Putamen (tissue), 1 donor: ENCODE measurements at places on chromosomes 1 and 21.

- DNase-seq: no peak
These were observed 7.3 kb downstream of the GSTM5 start for GRCh38 chr1:109719337-109719837.

DNA sequence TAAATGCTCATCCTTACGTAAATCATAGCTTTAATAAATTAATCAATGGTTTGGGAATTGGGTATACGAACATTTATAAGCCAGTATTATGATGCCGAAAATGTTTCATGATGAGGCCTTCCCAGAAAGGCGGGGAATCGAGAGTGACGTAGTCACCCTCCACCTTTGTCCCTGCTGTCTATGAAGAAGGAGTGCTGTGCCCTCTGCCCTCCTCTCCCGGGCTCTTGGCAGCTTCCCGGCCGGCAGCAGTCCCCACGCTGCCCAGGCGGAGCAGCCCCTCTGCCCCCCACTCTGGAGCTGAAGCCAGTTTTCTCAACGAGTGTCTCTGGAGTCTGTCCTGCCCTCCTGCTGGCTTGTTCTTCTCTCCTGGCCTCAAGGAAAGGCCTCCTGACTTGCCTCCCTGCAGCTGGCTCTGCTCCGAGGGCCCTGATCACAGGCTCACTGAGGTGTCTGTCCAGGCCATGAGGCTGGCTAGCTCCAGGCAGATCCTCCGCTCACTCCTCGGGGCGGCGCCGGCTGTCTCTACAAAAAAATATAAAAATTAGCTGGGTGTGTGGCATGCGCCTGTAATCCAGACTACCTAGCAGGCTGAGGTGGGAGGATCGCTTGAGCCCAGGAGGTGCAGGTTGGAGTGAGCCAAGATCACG lies 150.7 kb upstream of the COL6A1 start:
- DNase-seq: no peak

DNA sequence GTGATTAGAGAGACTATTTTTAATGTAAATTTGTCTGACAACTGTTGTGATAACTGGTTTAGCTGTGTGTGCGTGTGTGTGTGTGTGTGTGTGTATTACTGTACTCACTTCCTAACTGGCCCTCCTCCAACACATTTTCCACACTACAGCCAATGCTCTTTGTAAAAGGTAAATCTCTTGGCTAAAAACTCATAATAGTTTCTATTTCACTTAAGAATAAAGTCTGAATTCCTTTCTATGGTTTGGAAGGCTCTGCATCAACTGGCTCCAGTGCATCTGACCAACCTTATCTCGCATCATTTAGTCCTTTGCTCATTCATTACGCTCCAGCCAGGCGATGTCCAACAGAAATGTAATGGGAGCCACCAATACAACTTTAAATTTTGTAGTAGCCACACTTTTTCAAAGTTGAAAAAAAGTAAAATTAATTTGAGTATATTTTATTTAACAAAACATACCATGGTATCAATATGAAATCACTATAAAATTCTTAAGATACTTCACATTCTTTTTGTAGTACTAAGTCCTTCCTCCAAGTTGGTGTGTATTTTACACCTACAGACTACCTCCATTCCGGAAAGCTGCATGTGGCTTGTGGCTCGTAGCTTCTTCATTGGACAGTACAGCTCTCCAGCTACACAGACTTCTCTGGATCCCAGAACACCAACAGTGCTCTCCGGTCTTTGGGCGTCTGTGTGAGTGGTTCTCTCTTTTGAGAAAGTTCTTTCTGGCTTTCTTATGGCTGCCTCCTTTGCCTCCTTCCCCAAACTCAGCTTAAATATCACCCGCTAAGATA lies 68.9 kb downstream of the NRIP1 start:
- no peak for DNase-seq

DNA sequence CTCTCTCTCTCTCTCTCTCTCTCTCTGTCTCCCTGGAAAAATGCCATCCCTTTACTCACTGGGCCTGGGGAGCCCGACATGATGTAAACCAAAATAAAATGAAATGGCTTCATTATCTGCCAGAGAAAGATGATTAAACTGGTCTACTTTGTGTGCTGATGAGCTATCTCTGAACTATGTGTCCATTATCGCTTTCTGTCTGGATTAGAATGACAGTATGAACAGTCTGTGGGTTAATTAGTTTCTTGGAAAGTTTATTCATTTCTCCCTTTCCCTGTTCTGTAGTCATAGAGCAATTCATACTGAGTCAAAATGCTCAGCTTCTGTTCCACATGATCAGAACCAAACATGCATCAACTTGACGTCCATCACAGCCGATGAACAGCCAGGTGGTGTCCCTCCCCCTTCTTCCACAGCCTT lies 72.4 kb upstream of the KCND3 start:
- no peak for DNase-seq

DNA sequence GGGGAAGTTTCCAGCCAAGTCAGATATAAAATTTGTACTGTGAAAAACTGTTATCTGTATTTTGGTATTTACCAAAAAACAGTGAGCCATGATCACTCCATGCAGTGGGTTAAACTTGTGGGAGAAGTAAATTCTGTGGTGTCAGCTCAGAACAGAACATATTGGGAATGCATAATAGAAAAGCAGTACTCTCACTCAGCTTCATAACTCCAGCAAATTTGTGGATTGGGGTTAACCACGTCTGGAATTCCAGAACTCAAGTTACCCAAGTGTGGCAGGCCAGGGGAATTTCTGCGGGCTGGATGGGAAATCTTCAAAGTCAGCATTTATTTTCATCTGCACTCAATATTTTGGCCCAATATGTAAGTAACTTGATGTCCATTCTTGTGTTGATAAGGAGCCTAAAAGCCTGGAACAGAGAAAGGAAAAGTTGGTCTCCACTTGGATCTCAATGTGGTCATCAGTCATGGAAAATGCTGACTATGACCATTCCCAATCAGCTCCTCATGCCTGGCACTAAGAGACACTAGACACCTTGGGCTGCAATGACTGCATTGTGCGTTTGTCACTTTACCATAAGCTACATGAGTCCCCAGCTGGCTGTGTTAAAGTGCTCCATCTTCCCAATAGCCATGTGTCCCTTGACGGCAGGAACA lies 39.1 kb upstream of the ENAH start:
- no peak for DNase-seq

- DNase-seq: no peak
These were observed 691.3 kb upstream of the CXADR start for GRCh38 chr21:16821588-16821987.

GRCh38 chr1:38326856-38327255 lies 280.3 kb upstream of the POU3F1 start:
- no peak for DNase-seq

DNA sequence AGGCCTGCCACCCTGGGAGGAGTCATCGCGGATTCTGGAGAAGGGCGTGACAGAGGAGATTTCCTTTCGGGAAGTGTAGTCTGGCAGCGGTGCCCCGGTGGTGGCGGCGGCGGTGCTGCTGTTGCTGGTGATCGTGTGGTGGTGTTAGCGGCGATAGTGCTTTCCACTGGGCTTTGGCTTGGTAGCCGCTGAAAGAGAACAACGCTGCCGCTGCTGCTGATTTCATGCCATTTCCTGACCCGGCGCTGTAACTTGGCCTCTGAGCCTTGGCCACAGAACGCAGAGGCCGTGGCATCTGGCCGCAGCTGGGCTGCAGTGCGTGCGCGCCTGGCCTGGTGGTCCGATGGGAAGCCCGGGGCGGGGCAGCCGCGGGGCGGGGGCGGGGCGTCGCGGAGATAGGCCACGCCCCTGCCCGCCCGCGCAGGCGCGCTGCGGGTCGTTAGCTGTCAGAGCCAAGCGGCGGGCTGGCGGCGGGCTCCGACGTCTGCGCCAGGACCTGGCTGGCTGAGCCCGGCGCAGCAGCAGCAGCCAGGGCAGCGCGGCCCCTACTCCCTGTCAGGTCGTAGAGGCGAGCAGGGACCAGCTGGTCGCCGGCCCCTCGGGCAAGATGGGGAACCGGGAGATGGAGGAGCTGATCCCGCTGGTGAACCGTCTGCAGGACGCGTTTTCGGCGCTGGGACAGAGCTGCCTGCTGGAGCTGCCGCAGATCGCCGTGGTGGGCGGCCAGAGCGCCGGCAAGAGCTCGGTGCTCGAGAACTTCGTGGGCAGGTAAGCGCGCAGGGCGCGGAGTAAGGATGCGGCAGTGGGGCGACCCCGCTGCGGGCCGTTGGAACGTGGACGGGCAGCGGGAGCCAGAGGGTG lies at the start of gene DNM3:
TSS of gene DNM3 (plus strand) at position 449 of the 861 bp plus-strand sequence. CDS start at position 608, 159 bp downstream.
- DNase-seq: peak; percentile 93

DNA sequence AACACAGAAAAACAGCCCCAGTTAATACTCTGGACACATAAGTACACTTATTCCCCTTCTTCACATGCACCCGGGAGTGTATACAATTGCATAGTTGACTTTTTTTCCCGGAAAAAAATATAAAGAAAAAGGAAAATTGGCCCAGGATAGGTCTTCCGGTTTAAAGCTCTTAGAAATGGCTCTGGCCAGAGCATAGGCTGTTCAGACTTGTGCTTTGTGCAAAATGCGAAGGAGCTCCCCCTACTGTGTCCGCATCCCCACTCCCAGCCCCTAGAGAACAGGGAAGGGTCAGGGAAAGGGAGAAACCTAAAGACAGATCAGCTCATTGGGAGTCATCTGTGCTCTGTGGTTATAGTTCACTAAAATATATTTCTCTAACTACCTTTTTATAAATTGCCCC lies 5.5 kb upstream of the MTMR11 start:
- DNase-seq: no peak

DNA sequence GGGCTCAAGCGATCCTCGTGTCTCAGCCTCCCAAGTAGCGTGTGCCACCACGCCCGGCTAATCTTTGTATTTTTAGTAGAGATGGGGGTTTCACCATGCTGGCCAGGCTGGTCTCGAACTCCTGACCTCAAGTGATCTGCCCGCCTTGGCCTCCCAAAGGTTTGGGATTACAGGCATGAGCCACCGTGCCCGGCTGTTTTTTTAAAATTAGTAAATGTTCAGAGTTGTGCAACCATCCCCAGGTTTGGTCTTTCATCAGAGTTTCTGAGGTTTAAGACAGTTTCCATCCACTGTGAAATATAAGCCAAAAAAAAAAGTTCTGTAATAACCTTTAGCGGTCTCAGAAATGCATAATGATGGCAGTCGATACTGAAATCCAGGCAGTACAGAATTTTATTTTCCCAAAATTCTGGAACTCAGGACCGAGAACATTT lies 550 bp upstream of the SYT11 start:
- DNase-seq: no peak

DNA sequence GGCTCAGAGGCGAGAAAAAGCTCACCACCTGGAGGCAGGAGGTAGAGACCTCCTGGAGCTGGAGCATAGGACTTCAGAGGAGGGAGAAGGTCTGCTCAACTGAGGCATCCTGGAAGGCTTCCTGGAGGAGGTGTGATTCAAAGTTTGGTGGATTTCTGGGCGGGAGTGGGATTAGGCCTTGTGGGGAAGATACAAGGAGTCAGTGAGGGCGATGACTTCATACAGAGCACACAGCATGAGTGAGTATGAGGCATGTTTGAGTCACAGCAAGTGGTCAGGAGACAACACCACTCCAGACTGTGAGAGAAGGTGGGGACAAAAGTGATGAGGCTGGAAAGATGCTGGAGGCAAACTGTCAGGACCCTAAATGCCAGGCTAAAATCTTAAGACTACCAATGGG lies 77.6 kb downstream of the MATN1 start:
- no peak for DNase-seq

DNA sequence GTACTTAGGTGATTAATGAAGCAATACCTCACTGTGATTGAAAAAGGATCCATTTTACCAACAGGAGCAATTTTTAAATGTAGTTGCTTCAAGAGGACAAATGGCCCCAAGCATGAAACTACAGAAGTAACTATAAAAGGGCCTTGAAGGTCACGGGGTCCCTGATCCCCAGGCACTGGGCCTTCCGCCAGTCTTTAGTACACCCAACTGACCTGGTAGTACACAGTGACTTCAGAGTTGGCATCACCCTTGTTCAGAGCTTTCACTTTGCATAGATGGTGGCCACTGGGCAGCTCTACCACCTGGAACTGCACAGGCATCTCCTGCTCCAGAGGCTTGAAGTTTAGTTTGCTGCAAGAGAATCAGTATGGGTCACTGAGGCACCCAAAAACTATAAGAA lies 84.3 kb downstream of the NRDC start:
- DNase-seq: no peak

DNA sequence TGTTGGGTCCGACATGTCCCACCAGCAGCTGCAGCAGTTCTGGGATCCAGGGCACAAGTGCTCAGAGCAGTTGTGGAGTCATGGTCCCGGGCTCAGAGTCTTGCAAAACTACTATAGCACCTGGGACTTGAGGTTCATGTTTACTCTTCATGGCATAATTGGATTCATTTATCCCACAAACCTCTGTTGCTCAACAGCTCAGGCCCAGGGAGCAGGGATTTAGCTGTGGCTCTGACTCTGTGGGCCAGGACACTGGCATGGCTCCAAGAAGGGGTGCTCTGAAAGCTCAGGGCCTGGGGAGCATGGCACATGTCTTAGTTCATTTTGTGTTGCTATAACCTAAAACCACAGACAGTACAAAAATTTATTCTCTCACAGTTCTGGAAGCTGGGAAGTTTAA lies 626.7 kb upstream of the ADGRL2 start:
- no peak for DNase-seq

GRCh38 chr1:237282208-237282783 lies 240.3 kb downstream of the RYR2 start:
- no peak for DNase-seq

DNA sequence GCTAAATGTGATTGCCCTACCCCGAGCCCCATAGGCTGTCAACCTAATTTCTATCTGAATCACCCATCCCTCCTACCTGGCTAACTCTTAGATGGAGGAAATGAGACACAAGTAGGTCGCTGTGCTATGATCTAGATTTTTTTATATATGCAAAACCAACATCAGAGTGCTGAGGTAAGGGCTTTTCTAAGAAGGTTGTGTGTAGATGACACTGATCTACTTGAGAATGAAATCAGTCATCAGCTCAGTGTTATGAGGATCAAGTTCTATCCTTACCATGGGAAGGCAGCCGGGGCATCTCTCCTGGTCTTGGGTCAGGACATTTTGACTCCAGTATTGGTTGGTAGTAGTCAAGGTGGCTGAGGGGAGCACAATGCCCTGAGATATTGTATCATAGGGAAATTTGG lies 23.6 kb downstream of the SLAMF1 start:
- no peak for DNase-seq

DNA sequence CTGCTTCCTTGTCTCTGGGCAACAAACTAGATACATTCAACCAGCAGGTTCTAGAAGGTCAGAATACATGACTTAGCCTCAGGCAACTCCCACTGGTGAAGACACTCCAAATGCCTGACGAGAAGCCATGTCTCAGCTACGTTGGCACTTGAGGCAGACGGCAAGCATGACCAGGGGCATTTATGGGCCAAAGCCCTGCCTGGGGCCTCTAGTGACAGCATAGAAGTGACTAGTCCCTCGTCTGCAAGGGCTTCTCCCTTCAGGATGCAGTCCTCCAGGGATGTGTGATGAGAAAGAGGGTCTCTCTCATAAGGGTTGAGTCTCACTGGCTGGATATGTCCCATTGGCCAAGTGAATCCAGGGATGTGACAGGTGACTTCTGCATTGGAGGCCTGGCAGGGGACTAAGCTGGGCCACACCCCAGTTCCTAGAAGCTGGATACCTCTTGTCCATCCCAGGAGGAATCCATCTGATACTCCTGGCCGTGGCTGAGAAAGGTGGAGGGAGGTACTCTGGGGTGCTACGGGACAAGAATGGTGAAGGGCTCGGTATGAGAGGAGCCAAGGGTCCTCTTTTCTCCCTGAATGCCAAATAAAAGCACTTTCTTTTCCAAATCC lies 148.6 kb upstream of the HMGB4 start:
- DNase-seq: no peak
